ENCODE measurements at places on chromosomes 1 and 21.

GRCh38 chr1:205627956-205628355, 3.9 kb downstream of the ELK4 start:
- DNase-seq = no peak

DNA sequence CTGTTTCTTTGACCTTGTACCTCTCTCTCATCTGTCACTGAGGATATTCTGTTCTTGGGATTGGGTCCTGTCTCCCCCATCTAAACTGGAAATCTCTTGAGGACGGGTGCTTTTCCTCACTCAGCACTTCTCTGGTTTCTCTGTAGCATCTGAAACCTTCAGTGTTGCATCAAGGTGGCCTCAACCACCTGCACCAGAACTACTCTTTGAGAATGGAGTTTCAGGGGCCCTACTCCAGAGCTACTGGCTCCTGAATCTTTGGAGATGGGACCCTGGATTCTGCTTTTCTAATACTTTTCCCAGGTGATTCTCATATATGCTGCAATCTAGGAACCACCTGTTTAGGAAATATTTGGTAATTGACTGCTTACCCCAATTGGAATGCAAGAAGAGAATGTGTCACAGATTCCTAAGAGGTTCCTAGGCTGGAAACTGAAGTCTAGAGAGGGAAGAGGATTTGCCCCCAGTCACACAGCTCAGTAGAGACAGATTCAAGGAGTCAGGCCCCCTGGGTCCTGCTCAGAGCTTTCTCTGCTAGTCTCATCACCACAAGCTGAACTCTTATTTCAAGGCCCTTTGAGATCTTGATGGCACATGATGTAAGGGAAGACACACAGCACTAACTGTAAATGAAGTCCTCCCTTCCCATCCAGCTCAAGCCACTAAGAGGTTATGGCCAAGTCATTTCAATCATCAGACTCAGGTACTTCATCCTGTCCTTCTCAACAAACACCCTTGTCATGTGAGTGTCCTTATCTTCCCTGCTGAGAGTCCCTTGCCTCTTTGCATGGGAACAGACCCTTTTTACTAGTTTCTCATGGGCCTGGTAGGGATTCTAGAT, 48.7 kb downstream of the EIF2D start:
- no peak for DNase-seq

DNA sequence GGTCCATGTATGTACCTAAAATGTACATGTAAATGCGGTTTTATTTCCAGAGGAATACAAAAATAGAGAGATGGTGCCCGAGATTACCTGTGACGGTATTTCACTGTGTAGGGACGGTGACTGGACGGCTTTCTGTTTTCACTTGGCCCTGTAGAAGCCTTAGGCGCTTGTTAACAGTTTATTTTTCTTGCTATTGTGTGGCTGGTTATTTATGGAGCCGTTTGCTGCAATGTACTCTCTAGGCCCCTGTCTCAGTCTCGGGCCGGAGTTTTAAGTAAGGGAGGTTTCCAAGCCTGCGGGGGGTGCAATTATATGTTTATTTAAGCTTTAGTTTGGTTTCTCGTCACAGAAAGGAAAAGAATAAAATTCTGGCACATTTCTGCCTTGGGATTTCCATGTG, 413 bp downstream of the EFCAB7 start:
- no peak for DNase-seq

- DNase-seq = no peak
These were observed 302.1 kb upstream of the SGIP1 start for GRCh38 chr1:66231681-66232463.

DNA sequence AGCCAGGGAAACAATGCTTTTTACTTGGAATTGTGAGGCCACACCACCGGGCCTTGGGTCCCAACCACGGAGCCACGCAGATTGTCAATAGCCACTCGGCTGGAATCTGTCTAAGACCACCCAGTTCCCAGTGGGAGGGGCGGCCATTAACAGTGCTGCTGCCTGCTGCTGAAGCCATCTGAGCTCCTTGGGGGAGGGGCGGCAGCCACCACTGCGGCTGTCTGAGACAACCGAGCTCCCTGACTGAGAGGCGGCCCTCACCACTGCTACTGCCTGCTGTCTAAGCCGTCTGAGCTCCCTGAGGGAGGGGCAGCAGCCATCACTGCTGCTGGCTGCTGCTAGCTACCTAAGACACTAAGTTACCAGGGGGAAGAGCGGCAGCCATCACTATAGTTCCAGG, 64.3 kb downstream of the DMRTA2 start:
- DNase-seq = no peak

DNA sequence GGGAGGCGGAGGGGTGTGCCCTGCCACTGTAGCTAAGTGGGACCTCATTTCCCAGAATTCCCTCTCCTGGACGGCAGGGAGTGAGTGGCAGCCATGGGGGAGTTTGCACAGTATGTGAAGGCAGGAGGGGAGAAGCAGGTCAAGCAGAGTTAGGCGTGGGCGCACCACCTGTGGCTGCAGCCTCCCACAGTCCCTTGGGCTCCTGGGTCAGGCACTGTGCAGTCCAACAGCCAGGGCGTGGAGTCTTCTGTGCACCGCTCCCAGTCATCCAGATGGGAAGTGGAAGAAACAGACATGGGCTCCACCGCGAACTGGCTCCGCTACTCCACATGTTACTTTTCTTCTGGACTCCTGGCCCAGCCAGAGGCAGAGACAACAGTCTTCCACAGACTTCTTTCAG, 85.4 kb upstream of the TIAM1 start:
- no peak for DNase-seq

DNA sequence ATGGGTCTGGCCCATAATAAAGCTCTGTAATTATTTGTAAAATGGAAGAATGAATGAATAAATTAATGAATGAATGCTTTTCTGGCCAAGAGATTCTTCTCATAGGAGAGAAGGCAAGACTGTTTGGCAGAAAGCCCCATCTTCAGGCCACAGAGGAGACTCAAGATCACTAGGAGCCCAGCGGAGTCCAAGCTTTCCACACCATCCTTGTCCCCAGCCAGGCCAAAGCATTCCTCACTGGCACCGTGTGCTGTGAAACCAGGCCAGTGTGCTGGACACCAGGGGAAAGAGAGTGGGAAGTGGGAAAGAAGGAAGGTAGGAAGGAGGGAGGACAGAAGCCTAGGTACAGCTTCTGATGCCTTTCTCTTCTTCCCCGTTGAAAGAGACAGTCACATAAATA, 86.4 kb downstream of the PLXNA2 start:
- DNase-seq = no peak

GRCh38 chr1:27032119-27032461, 19.4 kb upstream of the TENT5B start:
- no peak for DNase-seq

DNA sequence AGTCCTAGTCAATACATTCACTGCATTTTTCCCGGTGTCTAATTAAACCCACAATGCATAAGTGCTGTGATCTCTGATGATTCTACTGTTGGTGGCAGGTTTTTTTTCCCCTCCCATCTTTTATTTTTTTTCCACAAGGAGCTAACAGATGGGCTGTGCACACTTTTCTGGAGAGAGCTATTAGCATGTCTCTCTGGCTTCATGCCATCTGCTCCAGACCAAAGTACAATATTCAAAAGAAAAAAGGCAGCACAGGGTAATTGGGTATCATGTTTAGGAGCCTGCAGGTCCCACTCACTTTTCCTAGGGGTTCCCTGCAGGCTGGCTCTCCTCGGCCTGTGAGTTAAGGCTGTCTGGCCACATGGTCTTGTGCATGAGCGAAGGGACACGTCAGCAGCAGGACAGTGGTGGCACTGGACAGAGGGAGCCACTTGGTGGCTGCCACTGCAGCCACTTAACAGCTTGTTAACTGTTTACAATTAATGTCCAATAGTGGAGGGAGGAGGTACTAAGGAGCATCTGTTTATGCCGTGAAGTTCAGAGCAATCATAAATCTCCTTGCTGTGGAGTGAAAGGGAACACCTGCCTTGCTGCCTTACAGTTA, 53.5 kb upstream of the C8B start:
- DNase-seq = no peak

DNA sequence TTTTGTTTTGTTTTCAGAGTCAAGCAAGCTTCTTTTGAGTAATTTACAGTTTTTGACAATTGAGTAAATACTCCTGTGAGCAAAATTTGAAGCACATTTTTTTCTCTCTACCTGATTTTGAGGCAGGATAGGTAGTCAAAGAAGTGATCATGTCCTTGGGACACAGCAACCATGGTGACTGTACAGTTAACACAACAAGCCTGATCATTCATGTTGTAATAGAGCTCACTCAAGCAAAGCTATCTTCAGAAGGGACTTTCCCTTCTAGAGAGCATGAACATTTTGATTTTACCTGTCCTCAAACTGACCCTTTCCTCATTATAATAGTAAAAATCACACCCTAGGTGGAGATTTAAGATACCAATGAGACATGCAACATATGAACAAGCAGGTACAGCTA, 126.5 kb upstream of the KCNK1 start:
- no peak for DNase-seq

DNA sequence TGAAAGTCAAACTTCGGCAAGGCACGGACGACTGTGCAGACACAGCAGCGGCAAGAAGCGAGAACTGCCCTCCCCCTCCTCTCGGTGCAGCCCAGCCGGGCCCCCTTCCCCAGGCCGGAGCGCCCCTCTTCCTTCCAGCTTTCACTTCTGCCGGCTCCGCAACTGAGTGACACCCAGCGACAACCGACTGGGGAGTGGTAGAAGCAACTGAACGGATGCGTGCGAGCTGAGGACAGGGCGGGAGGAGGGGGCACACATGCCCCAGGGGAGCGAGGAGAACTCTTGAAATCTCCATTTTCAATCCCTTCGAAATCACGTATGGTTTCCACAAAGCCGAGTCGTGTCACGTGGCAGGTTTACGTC, 146.6 kb downstream of the PGBD5 start:
- DNase-seq = no peak

GRCh38 chr1:203796236-203796605, 798 bp downstream of the ZBED6 start:
- DNase-seq = peak; percentile 52

- no peak for DNase-seq
These were observed 134.0 kb downstream of the FAM78B start for GRCh38 chr1:166032572-166033371.

GRCh38 chr1:25664357-25665199, 48.0 kb downstream of the MAN1C1 start:
- no peak for DNase-seq

DNA sequence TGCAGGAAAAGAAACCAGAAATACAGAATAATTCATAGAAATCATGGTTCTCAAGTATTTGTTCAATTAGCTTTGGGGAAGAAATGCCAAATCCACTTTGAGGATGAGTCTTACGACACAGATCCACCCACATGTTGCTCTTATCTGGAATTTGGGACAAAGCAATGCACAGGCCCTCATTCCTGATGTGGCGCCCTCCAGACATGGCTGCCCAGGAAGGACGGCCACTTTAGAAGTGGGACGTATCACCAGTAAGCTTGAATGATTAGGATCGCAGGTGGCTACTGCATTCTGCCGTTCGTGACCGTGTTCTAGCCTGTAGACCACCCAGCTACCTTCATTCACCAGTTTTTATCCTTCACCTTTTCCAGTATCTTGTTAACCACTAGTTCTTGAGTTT, 20.1 kb upstream of the NCMAP start:
- no peak for DNase-seq

DNA sequence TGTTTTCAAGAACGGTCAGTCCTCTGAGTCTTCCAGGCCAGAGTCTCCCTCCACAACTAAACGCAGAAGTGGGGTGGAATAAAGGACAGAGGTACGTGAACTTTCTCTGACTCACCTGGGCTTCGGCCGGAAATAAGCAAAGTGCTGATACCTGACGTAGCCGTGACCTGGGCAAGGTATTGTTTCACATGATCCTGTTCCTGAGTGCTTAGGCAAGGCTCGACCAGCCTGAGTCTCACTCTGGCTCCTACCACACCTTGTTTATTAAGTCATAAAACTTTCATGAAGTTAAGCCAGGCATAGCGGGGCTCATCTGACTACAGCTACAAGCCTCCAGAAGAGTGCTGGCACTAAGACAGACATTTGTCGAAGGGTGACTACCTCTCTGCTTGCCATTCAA, 327.5 kb downstream of the SETD4 start:
- no peak for DNase-seq

- DNase-seq = no peak
These were observed 66.7 kb downstream of the MAGI3 start for GRCh38 chr1:113456967-113457366.

DNA sequence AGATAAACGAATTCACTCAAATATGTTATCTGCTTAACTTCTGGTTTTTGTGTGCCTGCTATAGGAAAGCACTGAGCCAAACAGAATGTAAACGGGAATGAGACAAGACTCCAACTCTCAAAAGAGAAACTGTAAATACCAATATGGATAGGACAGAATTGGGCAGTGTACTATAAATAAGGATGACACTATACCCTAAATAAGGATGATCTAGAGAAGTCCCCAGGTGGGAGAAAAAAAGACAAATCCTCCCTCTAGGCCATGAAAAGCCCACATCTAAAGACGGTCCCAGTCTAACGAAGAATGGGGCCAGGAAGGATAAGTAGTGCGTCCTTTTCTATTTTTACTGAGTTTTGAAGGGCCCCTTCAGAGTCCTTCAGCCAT, 1.5 kb upstream of the GABPB2 start:
- DNase-seq = no peak

DNA sequence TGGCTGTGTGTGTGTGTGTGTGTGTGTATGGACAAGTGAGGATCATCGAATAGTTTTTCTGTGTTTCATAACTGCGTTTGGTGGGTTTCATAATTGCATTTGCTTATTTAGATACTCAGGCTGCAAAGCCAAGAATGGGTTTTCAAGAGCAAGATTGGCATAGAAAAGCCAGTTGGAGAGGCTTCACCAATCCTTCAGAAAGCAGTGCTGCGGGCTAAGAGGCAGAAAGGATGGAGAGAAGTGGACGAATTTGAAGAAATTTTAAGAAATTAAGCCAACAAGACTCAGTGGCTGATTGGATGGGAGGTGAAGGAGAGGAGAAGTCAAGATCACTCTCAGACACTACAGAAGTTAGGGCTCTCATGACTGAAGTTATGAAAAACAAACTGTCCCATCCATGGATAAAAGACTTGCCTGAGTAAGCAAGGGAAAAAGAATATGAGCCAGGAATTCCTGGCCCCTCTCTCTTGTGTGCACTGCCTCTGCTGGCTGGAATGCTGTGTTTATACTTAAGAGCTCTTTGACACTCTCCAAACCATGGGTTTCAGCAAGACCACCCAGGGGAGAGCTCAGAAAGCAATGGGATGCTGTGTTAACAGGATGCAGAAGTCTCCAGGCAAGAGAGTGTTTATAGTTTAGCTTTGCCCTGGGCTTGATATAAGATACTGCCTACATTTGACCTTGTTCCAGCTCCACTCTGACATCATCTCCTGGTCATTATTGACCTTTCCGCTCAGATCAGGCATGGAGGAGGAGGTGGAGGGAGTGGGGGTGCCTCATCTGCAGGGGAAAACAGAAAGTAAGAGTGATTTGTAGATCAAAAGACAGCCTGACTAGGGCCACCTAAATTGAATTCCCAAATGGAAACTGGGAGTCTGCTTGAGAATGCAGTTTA, 232.0 kb upstream of the PLXNA2 start:
- no peak for DNase-seq

DNA sequence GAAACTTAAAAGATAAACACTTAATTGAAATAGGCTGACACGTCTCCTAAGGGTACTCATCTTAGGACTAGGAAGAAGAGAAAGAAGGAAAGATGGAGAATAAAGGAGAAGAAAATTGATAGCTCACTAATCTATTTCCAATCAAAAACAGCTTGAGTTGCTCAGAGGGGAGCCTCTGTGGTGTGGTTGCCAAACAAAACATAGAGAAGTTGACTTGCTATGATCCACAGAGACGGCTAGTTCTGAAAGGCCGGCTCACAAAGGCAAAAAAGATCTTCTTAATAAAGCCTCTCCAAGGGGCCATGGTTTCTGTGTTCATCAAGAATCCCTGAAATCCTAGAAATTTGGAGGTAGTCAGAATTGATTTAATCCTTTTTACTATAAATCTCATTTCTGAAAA, 644.1 kb downstream of the LMO4 start:
- no peak for DNase-seq

GRCh38 chr1:22635436-22635835, 992 bp upstream of the C1QA start:
- no peak for DNase-seq

All from suppressor macrophage treated with lipopolysaccharide for 1 hour (primary cell).